Stimulated activated CD4-positive, alpha-beta T cell treated with anti-CD3 and anti-CD28 coated beads, Interleukin-15, amount 100 ng/mL, for 48 hours (primary cell): ENCODE measurements at places on chromosomes 3 and 15.
A peak's percentile ranks its signal among the peaks of the same experiment; 100 is the strongest.

- DNase-seq = peak; percentile 28
These were observed 85.2 kb downstream of the KBTBD8 start for GRCh38 chr3:67083277-67083676.

GRCh38 chr15:58490888-58491473 is 59.2 kb downstream of the LIPC start:
- DNase-seq = no peak

DNA sequence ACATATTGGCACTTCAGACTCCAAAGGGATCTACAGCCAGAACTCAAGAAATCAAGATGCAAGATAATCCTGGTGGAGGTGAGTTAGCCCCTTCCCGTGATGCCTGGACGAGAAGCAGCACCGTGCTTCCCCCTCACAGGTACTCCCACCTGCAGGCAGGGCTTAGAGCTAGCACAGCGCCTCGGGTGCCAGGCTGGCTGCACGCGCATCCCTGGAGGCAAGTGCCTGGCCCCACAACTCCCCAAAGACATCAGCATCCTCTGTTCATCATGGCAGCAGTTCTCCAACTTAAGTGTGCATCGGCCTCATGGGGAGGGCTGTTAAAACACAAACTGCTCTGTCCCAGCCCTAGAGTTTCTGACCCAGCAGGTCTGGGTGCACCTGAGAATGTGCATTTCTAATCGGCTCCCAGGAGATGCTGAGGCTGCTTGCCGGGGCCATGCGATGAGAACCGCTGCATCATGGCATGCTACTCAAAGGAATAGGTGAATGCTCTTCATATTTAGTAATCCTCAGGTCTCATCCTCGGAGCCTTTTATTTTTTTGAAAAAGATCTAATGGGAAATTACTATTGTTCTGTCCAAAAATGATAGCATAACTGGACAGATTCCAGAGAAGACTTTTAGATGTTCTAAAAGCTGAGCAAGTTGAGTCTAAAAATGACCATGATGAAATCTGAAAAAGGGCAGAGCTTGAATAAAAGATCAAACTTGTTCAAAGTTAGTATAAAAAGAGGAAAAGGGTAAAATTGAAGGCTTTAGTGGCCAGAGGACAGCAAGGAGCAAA is 244.2 kb downstream of the ADAMTS17 start:
- DNase-seq = no peak

DNA sequence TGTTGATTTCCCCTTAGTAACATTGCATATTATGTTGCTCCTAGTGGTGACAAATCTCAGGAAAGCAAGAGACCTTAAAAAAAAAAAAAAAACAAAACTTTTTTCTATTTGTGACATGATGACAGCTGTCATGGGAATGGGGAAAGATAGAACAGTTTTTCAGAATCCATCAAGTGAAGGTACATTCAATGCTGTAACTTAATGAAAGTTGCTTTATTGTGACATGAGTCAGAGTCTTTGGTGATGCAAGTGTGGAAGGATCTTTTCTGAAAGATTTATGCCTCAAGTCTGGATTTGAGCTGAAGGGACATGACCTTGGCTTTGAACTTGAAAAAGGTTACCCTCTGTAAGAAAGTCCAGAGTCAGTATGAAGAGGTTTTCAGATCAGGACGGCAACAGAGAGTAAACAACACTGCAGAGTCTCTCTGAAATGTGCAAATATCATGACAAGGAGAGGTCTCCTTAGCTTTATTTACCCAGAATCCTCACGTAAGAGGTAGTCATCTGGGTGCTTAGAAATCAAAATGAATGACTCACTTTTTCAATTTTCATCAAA is 424.7 kb downstream of the CNTN4 start:
- DNase-seq = no peak

DNA sequence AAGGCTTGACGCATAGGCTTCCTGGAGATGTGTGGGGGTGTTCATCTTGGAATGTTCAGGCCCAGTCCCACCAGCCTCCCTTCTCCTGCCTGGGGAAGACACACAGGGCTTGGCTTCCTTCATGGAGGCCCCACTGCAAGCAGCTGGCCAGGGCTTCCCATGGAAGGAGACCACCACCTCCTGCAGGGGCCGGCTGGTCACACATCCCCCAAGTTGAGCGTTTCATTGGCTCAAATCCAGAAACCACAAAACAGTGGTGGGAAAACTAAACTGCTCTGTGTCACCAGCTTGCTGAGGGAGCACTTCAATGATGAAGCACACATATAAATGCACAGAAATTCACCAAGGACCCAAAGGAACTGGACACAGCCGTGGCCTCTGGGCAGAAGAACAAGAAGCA is 8.3 kb downstream of the IQSEC1 start:
- DNase-seq = no peak
